NCI-H187 treated with DMSO at 0.1 percent for 48 hours (cell line): ENCODE measurements at places on chromosomes 12 and 14.

DNA sequence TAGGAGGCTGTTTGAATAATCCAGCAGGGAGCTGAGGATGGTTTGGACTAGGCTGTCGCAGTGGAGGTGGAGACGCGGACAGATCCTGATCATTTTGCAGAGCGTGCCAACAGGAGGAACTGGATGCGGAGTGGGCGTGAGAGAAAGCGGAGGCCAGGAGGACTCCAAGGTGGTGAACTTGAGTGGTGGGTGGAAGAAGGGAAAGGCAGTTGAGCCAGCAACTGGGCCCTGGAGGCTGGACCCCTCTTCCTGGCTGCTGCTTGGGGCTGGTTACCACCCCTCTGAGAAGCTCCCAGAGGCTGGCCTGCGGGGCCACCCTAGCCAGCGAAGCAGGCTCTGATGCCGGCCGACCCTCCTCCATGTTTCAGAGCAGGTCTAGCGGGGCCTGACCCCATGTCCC, 56.8 kb upstream of the KCNA1 start:
- no peak for DNase-seq

GRCh38 chr14:99675382-99675835, 8.7 kb upstream of the CYP46A1 start:
- no peak for DNase-seq

- DNase-seq = no peak
Measured at GRCh38 chr14:102998393-102998792, 59.0 kb downstream of the CDC42BPB start.

DNA sequence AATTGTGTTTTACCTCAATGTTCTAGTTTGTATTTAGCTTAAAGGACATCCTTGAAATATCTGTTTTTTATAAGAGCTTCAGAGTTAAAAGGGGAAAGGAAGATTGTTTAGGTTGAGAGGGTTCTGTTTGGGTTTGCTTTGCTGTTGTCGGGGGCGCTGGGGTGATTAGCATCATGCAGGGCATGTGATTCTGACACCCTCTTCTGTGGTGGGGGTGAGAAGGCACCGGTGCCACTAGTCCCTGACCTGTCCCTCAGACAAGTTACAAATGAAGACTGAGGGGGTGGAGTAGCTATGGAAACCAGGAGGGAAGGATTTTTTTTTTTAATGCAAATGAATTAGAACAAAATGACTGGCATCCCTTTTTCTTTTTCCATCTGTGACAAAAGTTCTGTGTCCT, 291.3 kb downstream of the RPAP3 start:
- no peak for DNase-seq

DNA sequence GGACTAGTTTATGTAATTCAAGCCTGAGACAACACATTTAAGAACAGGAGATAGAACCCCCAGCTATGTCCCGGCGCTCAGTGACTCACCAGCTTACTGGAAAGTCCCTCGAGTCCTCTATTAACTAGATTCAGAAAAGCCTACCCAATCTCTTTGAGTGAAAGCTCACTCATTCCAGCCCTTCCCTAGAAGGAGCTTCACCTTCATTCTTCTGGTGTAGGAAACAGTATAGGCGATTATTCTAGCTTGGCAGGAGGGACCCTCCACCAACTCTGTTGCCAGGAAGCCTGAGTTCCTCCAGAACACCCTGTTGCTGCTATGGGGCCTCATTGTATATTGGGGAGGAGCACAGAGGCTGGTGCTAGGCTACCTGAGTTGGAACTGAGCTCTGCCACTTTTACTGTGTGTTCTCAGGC, 57.2 kb upstream of the AEBP2 start:
- no peak for DNase-seq

DNA sequence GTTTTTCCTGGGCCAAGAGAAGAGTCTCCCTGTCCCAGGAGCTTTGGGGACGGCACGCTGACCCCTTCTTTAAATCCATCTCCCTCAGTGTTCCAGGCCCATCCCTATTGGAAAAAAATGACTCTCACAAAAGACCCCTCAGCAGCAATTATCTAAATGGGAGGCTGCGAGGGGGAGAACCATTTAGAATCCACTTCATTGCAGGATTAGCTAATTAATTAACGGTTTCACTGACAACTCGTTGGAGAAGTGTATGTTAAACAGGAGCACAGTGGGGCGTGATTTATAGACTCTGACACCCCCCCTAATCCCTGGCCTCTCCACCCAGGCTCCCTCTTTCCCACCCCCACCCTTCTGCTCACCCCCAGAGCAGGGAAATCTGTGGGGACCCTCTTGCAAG, 162.8 kb upstream of the LHX5 start:
- no peak for DNase-seq

DNA sequence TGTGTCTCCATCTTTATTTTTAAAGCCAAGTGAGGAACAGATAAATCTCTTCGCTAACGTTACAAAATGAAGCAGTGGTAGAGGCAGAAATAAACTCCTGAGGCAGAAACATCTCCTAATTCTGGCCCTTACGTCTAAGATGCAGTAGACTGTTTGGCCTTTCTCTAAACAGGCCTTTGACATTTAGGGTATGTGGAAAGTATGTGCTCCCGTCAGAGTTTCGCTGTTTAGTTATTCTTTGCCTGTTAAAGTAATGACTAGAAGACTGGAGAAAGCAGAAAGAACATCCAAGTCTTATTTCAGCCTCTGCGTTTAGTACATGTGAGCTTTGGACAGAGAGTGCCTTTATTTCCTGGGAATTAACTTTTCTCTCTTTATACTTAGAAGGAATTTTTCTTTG, 216.6 kb downstream of the RAD51B start:
- DNase-seq = no peak

DNA sequence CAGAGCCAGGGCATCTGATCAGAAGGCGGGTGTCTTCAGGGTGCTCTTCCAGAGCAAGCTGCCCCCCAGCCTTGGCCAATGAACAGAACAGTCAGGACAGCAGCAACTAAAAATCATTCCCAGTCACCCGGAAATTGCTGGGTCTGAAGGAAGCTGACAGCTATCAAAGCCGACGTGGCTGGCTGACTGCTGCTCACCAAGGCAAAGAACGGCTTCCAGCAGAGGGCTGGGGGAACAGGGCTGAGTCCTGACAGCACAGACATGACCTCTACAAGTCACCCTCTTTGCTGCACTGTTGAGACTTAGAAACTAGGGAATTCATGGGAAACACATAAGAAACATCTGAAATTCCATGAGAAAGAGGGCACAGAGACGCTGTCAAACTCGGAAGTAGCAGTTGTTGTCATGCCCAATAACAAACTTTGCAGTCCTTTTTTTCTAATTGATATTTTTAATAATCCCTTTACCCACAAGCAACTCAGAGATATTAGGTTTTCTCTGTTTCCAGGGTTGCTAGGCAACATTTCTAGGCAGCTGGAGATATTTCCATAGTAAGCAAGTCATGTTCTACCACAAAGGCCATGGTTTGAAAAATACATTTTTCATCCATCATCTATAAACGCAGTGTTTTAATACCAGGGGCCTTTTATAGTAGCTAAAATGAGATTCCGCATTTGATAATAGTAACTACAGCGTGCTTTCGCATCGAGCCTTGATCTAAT, 365.2 kb downstream of the SEC23A start:
- no peak for DNase-seq

DNA sequence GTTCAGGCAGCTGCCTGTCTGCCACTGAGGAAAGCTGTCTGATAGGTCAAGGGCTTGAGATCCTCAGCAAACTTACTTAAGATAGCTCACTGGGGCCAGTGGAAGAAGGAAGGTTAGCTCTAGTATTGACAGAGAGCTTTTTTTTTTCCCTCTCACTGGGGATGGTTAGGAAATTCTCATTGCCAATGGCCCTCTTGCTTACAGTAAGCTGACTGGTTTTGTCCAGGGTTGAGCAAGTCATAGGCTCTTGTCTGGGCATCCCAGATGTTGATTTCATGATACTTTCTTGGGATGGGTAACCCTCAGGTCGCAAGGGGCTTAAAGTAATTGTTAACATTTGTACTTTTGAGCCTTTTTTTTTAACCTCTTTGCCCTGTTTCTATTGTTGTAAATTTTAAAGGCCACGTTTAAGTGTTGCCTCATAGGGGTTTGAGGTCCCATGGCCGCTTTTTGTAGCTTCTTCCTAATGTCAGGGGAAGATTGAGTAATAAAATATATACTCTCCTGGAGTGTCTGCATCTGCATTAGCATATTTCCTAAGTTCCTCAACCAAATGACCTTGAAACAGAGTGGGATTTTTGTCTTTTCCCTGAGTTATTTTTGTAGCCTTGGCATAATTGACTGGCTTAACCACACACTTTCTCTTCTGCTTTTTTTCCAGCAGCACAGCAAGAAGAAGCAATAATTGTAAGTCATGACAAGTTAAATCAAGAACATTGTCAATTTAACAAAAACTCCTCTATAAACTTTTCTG, 716.0 kb downstream of the LRFN5 start:
- DNase-seq = no peak

DNA sequence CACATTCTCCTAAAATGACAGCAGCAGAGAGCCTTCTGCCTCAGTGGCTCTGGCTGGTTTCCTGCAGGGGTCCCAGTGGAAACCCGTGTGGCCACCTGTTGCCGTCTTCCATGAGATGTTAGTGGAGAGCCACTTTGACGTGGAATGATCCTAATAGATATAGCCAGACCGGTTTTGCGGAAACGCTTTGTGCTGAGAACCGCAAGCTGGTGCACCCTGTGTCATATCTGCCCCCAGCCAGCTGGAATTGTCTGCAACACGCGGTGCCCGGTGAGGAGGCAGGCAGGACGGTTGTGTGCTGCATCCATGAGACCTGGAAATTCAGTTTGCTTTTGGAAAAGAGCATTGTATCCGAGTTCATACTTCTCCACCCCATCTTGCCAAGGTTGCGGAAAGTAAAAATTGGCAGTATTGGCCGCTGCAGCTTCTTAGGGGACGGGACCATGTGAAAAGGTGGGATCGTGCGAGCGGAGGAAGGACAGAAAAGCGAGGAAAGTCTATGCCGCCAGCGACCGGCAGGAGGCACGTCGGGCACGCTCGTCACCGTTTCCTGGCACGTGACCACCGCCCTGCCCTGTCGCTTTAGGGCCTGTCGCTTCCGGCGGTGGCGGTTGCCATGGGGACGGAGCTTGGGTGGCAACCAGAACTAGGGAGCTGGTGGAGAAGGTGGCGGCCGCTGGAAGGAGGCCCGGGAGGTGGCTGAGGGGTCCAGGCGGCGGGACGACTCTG, at the start of gene CFAP251:
CFAP251 (plus strand) TSS at position 643 of the 729 bp plus-strand sequence. CDS start 2,714 bp downstream, outside the sequence.
- DNase-seq = peak; percentile 63

DNA sequence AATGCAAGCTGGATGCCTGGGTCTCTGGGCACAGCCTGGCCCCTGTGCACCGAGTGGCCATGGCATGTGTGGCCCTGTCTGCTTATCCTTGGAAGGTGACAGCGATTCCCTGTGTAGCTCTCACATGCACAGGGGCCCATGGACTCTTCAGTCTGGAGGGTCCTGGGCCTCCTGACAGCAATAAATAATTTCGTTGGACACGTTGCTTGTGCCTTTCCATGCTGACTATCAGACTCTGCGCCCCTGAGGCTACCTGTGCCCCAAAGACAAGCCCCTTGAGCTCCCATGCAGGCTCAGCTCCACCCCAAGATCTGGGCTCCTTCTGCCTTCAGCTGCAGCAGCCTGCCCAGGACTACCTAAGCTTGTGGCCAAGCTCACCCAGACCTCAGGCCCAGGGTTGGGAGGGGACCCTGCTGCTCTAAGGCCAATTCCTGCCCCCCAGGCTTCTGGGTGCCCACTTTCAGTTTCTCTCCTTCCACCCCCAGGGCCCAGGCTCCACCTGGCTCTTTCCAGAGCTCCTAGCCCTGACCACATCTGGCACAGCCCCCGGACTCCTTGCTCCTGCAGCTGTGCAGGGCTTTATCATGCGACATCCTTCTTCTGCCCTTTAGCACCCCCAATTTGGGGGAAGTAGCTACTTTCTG, 11.8 kb downstream of the SERPINA3 start:
- no peak for DNase-seq

DNA sequence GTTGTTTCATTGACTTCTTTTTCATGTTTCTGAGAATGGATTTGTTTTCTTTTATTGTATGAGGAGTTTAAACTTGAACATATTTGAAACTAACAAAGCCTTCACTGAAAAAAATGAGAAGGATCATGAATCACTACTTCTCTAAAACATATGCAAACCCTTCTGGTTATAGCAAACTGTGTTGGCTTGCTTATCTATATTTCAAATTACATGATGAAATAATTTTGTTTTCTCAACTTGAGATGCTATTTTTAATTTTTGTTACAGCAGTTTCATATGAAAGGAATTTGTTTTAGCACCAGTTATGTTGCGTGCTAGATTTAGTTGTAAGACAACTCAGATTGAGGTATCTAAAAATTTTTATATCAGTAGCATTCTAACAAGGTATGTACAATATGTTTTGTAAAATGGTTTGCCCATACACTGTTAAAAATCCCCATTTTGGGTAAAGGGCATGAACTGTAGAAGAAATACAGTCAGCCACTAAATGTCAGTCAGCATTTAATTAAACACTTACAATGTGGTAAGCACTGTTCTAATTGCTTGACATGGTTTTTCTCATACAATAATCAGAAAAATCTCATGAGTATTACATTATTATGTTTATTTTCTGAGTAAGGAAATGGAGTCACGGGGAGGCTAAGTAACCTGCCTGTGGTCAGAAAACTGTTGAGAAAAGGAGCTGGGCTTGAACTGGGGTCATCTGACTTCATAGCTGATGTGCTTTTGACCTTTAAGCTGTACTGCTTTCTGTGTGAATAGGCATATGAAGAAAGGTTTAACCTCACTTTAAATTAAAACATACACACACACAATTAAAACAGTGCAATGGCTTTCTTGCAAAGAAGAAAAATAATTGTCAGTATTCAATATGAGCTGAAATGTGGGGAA, 105.7 kb downstream of the PLEKHA5 start:
- DNase-seq = no peak

DNA sequence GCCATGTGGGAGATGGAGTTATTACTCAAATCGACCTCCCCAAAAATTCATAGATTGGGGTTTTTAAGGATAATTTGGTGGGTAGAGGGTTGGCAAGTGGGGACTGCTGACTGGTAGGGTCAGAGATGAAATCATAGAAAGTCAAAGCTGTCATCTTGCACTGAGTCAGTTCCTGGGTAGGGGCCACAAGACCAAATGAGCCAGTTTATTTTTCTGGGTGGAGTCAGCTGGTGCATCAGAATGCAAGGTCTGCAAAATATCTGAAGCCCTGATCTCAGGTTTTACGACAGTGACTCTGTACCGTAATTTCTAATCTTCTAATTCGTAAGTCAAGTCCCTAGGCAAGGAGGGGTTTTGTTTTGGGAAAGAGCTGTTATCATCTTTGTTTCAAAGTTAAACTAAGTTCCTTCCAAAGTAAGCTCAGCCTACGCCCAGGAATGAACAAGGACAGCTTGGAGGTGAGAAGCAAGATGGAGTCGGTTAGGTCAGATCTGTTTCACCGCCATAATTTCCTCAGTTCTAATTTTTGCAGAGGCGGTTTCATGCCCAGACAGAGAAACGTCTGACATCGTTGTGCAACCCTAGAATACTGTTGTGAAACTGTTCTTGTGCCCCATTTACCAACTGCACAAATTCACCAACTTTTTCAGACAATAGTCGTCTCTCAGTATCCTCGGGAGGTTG, 104.5 kb upstream of the SFSWAP start:
- no peak for DNase-seq

DNA sequence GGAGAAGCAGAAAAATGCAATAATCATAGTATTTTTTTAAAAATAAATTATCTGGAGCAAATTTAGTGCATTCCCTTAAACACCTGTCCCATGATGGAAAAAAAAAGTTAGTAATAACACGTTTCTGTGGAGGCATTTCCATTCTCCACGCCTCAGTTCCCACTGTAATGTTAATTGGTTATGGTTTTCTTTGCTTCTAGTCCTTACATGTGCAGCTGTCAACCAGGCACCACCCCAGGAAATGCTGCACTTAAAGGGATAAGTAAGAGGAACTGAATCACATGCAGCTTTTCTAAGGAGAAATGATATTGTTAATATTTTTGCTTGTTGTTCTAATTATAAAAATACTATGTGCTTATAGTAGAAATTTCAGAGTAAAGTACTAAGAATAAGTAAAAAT, 240.3 kb downstream of the ZFP36L1 start:
- no peak for DNase-seq

GRCh38 chr14:24885410-24885913, 164.5 kb downstream of the STXBP6 start:
- no peak for DNase-seq
